Spleen (tissue), 13 donors: ENCODE measurements at places on chromosomes 2 and 18. TPM values are rescaled to one million over a fixed set of nuclear protein-coding genes. Genes with fewer than 3 reads are reported as not detected.

DNA sequence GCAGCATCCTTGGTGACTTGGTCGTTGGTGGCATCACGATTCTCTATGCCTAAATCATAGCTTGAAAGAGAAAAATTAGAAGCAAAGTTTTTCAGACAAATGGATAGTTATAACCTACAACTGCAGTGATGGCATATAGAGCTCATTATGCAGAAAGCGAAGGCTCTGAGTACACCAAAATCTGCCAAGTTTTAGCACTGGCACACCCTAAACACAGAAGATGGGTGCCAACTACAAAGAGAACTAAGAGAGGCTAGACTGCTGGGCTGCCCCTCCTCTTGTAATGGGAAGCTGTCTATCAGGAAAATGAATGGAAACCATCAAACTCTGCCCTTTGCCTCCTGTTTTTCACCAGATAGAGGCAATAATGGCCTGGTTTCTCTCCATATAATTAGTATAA lies 6.3 kb downstream of the IDH1 start:
- no peak for DNase-seq

DNA sequence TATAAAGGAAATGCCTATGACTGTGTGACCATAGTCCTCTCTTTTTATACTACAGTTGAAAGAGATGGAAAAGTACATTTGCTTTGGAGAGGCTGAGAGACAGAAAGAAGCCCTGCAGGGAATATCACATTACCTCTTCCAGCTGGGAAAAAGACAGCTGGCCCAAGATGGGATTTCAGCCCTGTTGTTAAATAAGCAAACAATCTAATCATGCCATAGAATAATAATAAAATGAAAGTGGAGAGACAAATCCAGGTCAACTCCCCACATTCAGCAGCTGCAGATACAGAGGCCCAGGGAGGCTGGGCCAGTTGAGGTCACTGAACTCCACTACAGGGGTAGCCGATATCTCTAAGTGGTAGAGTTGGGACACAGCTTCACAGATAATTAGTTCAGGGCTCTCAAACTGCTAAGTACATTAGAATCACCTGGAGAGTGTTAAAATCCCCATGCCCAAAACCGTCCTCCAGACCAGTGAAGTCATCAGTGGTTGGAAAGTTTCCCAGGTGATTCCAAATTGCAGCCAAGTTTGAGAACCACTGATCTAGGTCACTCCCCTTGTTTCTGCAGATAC lies 81.9 kb downstream of the MOGAT1 start:
- no peak for DNase-seq

DNA sequence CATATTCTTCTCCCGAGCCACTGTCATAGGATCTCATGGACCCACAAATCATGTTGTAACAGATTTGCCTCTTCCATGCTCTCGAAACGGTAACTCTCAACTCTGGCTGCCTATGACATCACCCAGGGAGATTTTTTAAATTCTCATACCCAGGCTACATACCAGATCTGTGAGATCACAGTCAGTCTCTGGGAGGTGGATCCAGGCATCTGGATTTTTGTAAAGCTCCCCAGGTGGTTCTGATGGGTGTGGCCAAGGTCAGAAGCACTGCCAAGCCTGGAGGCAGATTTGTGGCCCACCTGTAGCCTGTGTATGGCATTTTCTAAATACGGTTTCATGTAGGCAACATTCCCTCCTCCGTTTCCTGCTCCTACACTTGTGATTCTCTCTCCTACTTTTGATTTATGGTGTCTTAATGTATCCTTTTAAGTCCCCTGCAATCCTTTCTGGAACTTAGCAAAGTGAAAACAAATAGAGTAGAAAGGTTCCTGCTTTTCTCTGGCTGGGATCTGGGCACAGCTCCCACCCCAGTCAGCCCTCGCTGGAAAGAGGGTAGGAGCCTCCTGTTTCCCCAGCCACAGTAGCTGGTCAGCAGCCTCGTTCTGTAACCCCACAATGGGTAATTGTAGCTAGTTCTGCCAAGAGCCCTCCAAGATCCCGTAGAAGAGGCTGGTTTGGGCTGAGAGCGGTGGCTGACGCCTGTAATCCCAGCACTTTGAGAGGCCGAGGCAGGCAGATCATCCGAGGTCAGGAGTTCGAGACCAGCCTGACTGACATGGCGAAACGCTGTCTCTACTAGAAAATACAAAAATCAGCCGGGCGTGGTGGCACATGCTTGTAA lies 96.2 kb downstream of the KLHL29 start:
- no peak for DNase-seq

- no peak for DNase-seq
Measured at GRCh38 chr18:63818212-63818611, 43.0 kb downstream of the SERPINB7 start.

DNA sequence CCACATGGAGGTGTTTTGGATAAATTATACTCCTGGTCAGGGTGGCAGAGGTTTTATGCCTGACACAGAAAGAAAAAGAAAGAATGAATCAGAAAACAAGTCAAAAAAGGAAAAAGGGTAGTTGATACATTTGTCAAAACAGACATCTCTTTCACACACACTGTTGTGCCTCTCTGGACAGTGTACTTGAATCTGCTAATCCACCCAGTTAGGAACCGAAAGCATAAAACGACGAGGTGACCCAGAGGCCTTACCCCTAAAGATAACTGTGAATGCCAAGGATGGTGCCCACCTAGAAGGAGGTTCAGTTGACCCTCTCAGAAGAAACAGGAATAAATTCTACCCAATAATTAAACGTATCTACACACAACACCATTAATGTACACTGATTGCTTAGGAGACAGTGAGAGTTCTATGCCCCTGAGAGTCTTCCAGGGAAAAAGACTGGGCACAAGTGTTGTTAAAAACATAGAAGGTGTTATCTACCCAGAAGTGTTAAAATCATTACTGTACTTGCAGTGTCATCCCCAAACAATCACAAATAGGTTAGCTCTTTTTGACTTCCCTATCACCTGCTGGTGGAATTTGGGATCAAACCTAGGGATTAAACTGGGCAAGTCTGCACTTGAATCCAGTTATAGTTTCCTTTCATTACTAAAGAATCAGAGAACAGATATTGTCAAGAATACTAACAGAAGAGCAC lies 123.2 kb upstream of the DNAJC10 start:
- no peak for DNase-seq

DNA sequence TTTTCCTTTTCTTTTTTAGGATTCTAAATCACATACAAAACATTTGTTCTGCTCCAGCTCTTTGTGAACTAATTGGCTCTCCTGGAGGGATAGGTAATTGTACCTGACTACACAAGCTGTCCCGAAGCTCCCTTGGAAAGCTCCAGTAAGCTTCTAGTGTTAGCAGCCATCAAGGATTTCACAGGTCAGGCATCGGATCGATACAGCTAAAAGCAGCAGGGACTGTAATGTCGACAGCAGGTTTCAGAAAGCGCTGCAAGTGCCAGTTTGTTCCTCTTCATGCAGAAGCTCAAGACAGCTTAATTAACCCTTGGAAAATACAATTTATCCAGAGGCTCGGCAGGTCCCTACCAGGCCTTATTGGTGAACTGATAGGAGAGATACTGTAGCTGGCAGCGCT lies 87.2 kb upstream of the VRK2 start:
- DNase-seq, result no peak

- DNase-seq, result no peak
Measured at GRCh38 chr18:74841248-74841647, 243.6 kb downstream of the ZNF407 start.

GRCh38 chr2:74824679-74825078 lies 9.2 kb upstream of the HK2 start:
- DNase-seq, result no peak

TMEFF2 gene
- total RNA-seq, result not detected

LCT gene
- 0.06 TPM for total RNA-seq

OTX1 gene
- total RNA-seq, result 0.23 TPM

EFR3B gene
- 8.3 TPM for total RNA-seq

EMX1 gene
- total RNA-seq, result not detected

TRAK2 gene
- 44.5 TPM for total RNA-seq
